ENCODE measurements at places on chromosomes 7 and 10.

GRCh38 chr10:12196531-12197211, 683 bp downstream of the CDC123 start:
- DNase-seq, result no peak

DNA sequence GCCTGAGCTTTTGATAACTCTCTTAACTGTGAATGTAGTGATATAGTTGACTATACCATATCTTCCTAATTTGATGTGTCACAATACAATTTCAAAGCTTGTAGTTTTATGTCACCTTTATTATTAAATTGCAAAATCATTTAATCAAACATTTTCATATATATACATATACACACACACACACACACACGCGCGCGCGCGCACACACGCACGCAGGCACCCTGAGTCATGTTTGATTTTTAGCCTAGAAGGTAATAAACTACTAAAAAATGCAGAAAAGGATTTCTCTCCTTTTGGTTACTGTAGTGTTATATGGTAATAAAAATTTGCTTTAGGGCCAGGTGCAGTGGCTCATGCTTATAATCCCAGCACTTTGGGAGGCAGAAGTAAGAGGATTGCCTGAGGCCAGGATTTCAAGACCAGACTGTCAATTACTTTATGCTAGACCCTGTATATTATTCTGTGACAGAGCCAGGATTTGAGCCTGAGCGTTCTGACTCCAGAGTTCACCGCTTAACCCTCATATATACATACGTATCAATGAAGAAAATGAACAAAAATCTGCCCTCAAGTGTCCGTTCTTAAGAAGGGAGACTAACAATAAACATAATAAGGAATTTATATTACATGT, 89.6 kb downstream of the PODXL start:
- no peak for DNase-seq

GRCh38 chr10:77925410-77925794, 1.2 kb downstream of the DLG5 start:
- DNase-seq, result no peak

DNA sequence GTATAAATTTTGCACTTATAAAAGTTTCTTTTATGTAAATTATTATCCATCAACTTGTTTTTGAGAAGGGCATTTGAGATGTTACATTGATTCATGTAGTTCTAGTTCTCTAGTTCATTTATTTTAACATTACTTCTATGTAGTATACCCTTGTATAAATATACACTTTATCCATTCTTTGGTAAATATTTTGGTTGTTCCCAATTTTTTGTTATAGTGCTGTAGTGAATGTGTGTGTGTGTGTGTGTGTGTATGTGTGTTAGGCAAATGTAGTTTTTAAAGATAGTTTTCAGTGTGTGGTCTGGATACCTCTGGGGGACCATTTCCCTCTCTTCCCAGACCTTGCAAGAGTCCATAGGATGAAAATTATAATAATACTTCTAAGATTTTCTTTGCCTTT, 15.0 kb downstream of the PRKAR2B start:
- DNase-seq, result no peak

- DNase-seq, result no peak
These were observed 48.9 kb downstream of the LRGUK start for GRCh38 chr7:134176037-134176350.

GRCh38 chr10:104935656-104936055, 294.6 kb downstream of the SORCS3 start:
- no peak for DNase-seq

GRCh38 chr10:132850246-132850645, 64.3 kb upstream of the NKX6-2 start:
- no peak for DNase-seq

DNA sequence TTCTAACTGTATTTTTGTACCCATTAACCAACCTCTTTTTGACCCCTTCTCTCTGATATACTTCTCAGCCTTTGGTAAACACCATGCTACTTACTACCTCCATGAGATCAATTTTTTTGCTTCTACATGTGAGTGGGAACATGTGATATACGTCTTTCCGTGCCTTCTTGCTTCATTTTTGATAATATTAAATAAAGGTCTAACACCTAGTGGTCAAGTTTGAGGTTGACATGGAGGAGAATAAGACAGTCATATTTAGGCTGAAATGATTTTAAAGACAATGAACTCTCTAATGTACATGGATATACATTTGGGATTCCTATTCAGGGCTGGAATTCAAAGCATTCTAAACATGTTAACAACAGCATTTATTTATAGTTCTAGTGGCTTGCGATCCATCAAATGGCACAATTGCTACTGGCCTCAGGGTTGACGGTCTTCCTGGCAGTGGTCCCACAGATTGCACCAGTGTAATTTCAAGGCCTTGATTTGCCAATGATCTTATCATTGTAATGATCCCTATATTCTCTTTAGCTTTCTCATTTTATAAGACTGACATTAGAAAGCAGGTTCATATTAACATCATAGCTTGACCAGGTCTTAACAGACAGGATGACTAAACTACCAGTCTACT, 315.9 kb upstream of the ETV1 start:
- no peak for DNase-seq

- no peak for DNase-seq
These were observed 60.9 kb upstream of the KAT6B start for GRCh38 chr10:74765465-74765975.

- no peak for DNase-seq
These were observed 124.0 kb downstream of the WDR37 start for GRCh38 chr10:1180071-1180730.

- no peak for DNase-seq
These were observed 44.1 kb downstream of the PAPSS2 start for GRCh38 chr10:87703771-87704170.

DNA sequence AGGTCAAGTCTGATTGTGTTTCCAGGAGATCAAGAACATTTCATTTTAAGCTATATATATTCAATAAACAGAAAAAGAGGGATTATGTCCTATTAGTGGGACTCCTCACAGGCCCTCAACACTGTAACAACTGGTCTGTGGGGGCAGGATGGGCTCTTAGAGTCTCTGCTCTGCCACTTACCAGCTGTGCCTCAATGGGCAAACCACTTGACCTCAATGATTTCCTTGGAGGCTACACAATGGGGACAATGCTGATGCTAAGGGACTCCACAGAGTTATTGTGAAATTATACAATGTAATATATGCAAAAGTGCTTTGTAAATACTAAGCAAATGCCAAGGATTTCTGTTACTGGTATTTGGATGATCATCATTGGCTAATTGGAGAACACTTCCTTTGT, 33.2 kb upstream of the MXI1 start:
- no peak for DNase-seq

GRCh38 chr7:55549457-55549856, 22.8 kb downstream of the VOPP1 start:
- no peak for DNase-seq

DNA sequence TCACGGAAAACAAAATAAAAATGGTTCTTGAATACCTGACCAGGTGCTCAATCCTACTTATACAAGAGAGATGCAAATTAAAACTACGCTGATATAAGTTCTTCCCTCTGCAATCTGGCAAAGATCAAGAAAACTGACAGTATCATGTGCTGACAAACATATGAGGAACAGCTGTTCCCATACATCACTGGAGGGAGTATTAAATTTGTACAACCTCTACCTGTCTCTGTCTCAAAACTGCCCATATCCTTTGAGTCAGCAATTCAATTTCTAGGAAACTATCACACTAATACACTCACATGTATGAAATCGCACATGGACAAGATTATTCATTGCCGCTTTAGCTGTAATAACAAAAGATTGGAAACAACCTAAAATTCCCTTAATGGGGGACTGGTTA, 11.0 kb upstream of the IL6 start:
- DNase-seq, result no peak

DNA sequence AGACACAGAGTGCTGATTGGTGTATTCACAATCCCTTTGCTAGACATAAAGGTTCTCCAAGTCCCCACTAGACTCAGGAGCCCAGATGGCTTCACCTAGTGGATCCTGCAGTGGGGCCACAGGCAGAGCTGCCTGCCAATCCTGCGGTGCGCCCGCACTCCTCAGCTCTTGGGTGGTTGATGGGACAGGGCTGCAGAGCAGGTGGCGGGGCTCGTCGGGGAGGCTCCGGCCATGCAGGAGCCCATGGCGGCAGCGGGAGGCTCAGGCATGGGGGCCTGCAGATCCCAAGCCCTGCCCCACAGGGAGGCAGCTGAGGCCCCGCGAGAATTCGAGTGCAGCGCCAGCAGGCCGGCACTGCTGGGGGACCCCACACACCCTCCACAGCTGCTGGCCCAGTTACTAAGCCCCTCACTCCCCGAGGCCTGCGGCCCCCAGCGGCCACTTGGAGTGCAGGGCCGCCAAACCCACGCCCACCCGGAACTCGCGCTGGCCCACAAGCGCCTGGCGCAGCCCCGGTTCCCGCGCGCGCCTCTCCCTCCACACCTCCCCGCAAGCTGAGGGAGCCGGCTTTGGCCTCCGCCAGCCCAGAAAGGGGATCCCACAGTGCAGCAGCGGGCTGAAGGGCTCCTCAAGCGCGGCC, 7.7 kb upstream of the BET1 start:
- DNase-seq, result no peak

GRCh38 chr10:97553575-97554031, 19.0 kb upstream of the ANKRD2 start:
- DNase-seq, result peak; percentile 38

DNA sequence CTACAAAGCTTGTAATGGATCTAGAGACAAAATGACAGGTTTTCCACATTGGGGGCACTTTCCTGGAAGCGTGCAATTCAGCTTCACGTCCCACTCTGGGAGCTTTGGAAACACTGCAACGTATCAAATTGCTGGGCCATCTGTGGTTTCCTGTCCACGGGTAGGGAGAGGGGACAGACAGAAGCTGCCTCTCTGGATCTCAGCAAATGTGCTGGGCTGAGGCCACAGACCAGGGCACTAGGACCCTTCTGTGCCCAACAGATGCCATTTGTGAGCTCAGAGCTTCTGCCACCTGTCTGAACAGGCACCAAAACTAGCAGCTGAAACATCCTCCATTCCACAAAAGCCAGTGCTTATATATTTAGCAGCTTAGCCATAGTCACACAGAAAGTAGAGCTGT, 40.9 kb upstream of the FRMD4A start:
- no peak for DNase-seq

DNA sequence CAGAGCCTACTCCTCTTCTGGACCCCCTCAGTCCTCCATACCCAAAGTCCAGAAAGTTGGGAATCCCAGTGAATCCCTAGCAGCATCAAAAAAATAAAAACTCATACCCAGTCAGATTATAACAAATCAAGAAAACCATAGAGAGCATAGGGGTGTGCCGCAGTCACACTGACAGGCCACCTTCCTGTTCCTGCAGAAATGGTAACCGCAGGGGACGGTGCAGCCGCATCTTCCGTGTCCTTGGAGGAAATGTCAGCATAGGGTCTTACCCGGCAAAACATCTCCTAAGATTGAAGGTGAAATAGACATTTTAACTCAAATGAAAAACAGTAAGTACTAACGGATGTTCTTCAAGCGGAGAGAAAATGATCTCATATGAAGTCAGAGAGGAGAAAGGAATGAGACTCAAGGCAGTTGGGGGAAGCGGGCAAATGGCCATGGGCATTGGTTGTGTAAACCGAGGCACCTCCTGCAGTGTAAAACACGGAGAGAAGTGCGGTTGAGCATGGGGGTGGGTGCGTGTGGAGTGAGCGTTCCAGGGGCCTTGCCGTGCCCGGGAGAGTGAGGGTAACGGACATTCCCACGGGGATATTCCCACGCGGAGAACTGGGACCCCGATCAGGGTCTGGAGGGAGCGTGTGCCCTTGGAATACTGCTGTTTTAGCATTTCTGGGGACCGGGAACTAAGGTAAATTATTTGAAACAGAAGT, 110.8 kb downstream of the NKX6-2 start:
- DNase-seq, result no peak

DNA sequence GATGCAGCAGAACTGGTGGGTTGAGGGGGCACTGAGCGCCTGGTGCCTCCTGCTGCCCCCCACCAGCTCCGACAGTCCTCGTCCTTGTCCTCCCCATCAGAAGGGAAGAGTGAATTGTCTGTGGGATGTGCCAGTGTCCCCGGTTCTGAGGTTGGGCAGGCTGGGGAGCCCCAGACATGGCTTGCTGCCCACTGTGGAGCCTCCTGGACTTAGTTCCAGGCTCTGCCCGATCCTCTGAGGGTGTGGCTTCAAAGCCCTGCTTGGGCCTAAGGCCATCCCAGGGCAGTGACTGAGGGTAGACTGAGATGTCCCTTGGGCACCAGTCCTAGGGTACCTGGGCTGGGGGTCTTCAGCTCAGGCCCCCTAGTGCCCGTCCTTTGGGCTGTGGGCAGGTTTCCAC, 168.8 kb downstream of the RNF216 start:
- DNase-seq, result no peak

- DNase-seq, result no peak
These were observed 33.8 kb upstream of the RNF32 start for GRCh38 chr7:156606691-156607331.

DNA sequence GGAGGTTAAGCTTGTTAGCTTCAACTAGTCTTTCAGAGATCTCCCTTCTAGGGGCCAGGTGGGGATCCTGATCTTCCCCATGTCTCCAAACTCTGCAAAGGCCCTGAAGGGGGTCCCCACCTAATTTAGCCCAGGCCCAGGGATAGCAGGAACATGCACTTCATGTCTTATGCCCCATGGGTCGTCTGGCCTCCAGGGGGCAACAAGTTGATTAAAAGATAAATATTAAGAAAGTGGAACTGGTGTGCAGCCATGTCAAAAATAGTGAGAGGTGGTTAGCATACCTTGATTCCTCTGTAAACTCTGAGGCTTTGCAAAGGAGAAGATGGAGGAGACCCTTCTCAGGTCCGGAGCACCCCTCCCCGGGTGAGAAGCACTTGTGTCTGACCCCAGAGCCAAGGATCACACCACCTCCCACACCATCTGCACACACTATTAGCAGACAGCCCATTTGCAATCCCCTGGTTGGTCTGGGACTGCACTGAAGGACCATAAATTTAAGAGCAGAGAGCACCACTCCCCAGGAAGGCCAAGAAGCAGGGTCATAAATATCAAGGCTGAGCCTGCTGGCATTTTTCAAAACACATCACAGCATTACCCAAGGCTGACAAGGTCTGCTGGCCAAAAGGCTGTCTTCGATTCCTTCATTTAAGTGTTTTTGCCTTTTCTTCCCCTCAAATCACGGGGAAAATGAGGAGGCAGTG, 44.2 kb upstream of the LRRC18 start:
- DNase-seq, result no peak

DNA sequence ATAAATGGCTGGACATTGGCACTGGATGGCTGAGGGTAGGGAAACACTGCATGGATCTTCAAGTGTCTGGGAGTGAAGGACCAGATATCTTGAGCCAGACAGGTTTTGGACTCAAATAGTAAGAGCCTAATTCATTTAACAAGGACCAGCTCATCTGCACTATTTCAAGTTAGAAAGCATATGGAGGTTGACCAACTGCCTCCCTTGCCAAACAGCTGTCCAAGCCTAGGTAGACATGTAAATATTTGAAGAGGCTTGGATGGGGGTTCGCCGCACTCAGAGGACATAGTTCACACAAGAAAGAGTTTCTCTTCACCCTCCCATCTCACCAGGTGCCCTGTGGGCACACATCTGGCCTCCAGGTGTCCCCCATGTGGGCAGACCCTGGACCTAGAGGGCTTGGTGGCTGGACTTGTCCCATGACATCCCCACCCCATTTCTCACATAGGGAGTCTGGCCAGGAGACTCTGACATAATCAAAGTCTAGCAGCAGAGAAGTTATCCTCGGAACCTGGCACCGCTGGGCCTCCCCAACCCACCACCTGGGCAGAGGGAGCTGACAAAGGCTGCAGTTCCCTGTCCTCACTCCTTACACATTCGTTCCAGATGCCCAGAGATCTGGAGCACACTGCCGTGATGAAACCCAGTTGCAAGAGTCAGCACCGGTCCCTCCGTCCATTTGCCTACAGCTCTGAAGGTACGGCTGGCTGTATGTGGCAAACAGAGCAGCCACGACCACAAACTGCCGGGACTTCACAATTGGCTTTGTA, 116.9 kb upstream of the GDF10 start:
- DNase-seq, result no peak

All from activated CD4-positive, CD25-positive, alpha-beta regulatory T cell treated with anti-CD3 and anti-CD28 coated beads, Interleukin-2, amount 50 U/mL, for 16 hours (primary cell).